Activated naive CD4-positive, alpha-beta T cell treated with anti-CD3 and anti-CD28 coated beads for 36 hours (primary cell): ENCODE measurements at places on chromosomes 5 and 9.

- peaks cover 1% of the 10 kb centered on the region for H3K36me3 ChIP-seq
- H3K27me3 ChIP-seq: no peaks in the 10 kb centered on the region
- H3K4me3 ChIP-seq: no peak overlapping the region
Observed at GRCh38 chr5:23147625-23148024, 294.5 kb upstream of the CDH12 start.

- H3K27me3 ChIP-seq: no peaks in the 10 kb centered on the region
- DNase-seq: peak; percentile 13
- peaks cover 19% of the 10 kb centered on the region for H3K36me3 ChIP-seq
- H3K4me1 ChIP-seq: peaks cover 49% of the 10 kb centered on the region
- H3K27ac ChIP-seq: peak overlapping the region; percentile 23
Observed at GRCh38 chr5:143400541-143401226, 2.8 kb downstream of the NR3C1 start.

DNA sequence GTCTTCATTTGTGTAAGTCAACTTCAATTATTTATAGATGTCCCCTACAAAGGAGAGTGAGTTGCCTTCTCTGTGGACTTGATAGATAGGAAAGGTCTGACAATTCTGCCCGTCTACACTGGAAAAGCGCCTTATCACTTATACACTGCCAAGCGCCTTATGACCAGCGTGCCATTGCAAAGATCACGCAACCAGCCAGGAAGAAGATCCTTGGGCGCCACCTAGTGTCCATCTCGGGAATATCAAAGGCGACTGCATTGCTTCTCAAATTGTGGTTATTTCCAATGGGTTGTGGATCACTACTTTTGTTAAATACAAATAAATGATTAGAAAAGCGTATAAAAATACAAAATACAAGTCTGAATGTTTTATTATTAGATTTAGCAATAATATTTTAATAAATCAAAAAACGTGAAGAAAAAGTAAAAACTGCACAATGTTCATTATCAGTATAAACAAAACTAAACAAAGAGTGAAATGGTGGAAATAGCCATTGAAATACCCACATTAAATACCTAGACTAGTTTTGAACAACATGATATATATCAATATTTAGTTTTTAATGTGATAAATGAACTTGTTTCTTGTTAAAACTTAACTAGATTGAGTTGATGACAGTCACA lies 27.8 kb downstream of the SUB1 start:
- peak; percentile 94 for DNase-seq
- peaks cover 3% of the 10 kb centered on the region for H3K4me1 ChIP-seq
- no peaks in the 10 kb centered on the region for H3K27me3 ChIP-seq
- H3K27ac ChIP-seq: no peak overlapping the region
- no peak overlapping the region for H3K4me3 ChIP-seq

DNA sequence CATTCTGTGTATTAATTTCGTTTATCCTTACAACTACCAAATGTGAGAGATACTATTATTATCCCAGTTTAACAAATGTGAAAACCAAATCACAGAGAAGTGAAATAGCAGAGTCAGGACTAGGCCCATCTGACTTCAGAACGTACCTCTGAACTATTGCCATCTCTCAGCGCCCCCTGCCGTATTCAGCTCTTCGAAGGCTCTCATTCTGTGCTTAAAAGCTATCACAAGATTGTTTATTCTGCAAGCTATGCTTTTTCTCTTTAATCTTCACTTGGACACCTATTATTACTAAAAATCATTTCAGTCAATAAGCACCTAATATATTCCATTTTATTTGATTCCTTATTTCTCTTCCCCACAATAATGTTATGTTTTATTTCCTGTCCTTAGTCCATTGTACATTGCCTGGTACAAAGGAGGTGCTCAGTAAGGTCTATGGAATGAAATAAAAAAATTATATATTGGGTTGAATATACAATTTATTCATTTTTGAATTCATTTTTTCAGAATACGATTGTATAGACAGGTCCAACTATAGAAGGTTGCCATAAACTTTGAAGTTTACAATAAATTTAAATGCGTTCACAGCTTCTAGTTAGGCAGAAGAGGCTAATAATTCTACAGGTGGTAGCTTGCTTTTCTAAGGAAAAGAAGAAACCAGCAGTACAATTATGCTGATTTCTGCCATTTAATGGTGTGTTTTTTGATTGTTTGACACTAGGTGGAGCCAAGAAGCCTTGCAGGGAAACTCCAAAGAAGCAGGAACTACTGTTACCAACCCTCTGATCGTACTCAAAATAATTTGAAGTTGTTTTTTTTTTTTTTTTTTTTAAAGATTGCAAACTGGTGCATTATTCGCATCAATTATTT lies 202.2 kb upstream of the DMRTA1 start:
- no peak overlapping the region for H3K4me3 ChIP-seq
- H3K27me3 ChIP-seq: peaks cover 19% of the 10 kb centered on the region
- no peaks in the 10 kb centered on the region for H3K36me3 ChIP-seq
- peaks cover 29% of the 10 kb centered on the region for H3K4me1 ChIP-seq
- H3K27ac ChIP-seq: no peak overlapping the region
- peak; percentile 46 for DNase-seq

DNA sequence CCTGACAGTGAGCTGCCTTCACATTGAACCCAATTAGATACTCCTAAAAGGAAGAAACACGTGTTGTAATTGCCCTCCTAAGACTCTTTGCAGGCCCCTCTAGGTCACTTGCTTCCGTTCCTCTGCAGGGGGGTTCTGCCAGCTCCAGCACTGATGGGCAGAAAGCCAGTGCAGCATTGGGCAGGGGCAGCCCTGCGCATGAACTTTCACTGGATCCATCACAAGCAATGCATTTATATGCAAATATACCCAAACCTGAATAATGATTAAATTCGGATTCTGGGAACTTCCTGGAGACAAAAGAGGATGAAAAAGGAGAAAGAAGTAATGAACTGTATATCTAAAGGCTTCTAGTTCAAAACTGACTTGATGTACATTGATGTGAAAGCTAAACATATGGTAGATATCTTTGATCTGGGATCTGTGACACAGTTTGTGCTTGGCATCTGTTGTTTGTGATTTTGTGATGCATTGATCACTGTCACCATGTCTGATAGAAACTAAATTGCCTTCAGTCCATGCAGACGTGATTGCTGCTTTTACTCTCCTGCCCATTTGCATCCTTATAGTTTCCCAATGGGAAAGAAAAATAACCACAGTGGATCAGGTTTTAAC lies 313.4 kb downstream of the DEPDC1B start:
- H3K4me3 ChIP-seq: no peak overlapping the region
- no peak overlapping the region for H3K27ac ChIP-seq
- H3K36me3 ChIP-seq: no peaks in the 10 kb centered on the region
- H3K27me3 ChIP-seq: no peaks in the 10 kb centered on the region

GRCh38 chr9:125527471-125528002 lies 179.5 kb downstream of the MAPKAP1 start:
- H3K4me1 ChIP-seq: peaks cover 58% of the 10 kb centered on the region
- H3K27me3 ChIP-seq: no peaks in the 10 kb centered on the region
- no peak overlapping the region for H3K4me3 ChIP-seq
- no peak for DNase-seq
- H3K36me3 ChIP-seq: peaks cover 6% of the 10 kb centered on the region

GRCh38 chr5:6601816-6602215 lies 31.0 kb downstream of the NSUN2 start:
- DNase-seq: no peak
- H3K27ac ChIP-seq: no peak overlapping the region
- H3K4me3 ChIP-seq: no peak overlapping the region
- H3K4me1 ChIP-seq: no peaks in the 10 kb centered on the region
- no peaks in the 10 kb centered on the region for H3K27me3 ChIP-seq
